ENCODE measurements at places on chromosomes 13 and 19.

DNA sequence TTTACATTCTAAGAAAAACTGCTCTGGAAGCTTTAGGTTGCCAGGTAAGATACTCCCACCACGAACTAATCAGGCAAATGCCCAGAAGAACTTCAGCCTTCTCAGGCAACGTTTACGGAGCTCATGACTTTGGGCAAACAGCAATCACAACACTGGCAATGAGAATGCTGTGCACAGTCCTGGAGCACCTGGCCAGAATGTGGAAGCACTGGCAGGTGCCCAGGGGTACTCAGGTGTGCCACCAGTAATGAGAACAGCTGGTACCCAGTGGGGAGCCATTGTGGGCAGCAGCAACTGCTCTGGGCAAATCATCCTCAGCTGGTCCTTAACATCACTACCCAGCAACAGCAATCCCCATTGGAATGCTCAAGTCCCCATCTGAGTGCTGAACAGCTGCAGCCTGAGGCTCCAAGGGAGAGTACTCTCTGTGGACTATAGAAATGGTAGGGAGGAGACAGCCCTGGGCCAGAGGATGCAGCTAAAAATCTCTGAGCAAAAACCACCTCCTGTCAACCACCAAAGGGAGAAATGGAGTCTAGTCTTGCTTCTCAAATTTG, 210.0 kb downstream of the FOXO1 start:
- no peak for DNase-seq

DNA sequence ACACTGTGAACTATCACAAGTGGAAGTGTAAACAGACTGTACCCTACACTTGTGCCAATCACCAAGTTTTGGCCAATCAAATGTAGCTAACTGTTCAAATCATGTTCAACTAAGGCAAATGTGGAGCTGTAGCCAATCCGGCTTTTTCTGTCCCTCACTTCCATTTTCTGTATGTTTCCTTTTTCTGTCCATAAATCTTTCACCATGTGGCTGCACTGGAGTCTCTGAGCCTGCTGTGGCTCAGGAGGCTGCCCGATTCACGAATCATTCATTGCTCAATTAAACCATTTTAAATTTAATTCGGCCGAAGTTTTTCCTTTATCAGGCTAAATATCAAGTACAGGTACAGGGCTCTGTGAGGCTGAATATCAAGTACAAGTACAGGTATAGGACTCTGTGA, 216.5 kb downstream of the RFC3 start:
- no peak for DNase-seq

GRCh38 chr13:31697290-31697689, 42.0 kb upstream of the RXFP2 start:
- no peak for DNase-seq

DNA sequence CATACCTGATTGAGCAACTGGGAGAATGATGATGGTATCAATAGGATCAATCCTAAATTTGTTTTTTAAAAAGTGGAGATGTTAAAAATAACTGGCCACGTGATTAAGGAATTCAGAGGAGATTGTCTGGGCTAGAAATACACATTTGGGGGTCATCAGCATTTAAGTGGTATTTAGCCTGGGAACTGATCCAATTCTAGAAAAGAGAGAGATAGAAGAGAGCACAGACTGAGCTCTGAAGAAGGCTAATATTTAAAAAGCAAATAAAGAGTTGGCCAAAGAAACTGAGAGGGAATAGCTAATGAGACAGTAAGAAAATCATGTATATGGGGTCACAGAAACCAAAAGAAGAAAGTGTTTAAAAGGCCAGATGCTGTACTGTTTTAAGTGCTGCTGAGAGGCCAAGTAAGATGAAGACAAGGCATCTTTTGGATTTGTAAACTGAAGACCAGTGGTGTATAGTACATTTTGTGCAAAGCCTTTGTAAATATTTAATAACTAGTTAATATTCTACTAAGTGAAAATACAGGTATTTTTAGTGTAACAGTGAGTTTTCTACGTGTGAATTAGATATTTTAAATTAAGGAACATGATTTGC, 40.2 kb downstream of the UBL3 start:
- DNase-seq, result no peak

- DNase-seq, result no peak
Measured at GRCh38 chr19:19145281-19145680, 7.0 kb upstream of the TMEM161A start.

GRCh38 chr13:63435667-63436324, 2020.1 kb upstream of the PCDH20 start:
- no peak for DNase-seq

DNA sequence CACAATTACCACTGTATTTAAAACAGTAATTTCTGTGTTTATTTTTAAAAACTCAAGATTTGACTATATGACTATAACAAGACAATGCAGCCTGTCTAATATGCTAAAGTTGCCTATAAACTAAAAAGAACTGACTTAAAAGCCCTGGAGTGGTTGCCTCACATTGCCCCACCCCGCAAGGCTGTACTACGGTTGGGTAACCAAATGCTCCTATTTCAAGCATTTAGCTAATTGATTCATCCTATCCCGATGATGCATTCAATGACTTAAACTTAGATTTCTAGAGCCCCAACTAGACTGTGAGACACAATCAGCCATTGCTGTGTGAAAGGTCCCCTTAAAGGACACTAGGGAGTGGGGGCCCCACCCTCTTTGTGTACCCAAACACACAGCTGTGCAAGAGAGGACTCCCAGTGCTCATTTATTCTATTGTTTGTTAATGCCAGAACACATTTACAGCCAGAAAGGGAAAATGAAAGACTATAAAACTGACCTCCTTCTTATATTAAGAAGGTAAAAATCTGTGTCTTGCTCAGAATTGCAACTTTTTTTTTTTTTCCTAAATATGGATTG, 66.9 kb downstream of the MIPEP start:
- no peak for DNase-seq

DNA sequence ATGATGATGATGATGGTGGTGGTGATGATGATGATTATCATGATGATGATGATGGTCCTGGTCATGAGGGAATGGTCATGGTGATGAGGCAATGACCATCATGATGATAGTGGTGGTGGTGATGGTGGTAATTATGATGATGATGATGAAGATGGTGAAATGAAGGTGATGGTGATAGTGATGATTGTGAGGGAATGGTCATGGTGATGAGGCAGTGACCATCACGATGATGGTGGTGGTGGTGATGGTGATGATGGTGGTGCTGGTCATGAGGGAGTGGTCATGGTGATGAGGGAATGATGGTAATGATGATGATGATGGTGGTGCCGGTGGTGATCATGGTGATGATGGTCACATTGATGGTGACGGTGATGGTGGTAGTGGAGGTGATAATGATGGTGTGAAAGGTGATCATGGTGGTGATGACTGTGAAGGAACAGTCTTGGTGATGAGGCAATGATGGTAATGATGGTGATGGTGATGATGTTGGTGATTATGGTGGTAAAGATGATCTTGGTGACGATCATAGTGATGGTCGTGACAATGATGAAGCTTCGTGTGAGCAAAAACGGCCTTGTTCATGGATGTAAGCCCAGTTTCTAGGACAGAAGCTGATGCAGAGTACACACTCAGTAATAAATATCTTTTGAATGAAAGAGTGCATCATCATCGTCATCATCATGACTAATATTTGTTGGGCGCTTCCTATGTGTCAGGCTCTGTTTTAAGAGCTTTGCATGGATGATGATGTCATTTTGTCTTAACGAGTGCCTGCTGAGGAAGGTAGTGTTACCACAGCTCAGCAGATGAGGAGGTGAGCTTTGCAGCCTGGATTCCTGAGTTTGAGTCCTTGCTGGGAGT, 17.3 kb downstream of the SBK2 start:
- DNase-seq, result no peak

GRCh38 chr13:39788102-39788501, 132.6 kb downstream of the COG6 start:
- DNase-seq, result no peak

- DNase-seq, result no peak
Measured at GRCh38 chr19:49340069-49340864, 5.1 kb downstream of the CD37 start.

DNA sequence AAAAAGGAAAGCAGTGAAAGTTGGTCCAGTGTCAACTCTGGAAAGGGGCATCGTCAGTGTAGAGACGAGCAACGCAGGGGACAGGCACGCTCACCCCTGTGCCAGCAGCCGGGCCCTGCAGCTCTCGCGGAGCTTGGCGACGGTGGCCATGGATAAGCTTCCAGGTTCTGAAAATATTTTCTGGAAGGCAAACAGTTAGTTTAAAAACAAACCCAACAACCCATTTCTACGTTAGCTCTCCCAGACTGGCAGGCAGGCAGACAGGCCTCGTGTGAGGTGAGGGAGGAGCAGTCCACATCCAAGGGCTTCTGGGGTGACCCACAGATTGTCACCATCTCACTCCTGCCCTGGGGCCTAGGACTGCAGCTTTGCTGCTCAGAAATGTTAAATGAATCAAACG, 27.4 kb downstream of the LAMP1 start:
- DNase-seq, result no peak

DNA sequence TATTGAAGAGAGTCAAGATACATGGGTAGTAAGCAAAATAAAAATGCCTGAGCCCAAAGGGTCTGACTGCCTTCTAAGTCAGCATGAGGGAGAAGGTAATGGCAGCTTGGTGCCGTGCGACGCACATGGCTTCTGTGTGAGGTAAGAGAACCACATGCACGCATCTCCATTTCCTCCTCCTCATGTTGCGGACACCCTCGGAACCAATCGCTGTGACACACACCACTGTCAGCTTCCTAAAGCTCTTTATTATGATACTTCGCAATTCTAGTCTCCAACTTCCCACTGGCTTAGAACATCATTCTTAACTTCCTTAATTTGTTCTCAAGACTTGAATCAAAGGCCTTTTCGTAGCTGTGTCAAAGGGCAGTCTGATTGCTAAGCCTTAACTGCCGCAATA, 170.1 kb downstream of the OXGR1 start:
- no peak for DNase-seq

GRCh38 chr13:27774169-27774568, 18.1 kb upstream of the GSX1 start:
- DNase-seq, result no peak

All from CD4-positive, alpha-beta T cell treated with Interleukin-4 for 4 hours (primary cell).